SIG-M5 (cell line): ENCODE measurements at places on chromosomes 12 and 14.

- no peak for DNase-seq
Observed at GRCh38 chr12:27277846-27278260, 33.8 kb downstream of the STK38L start.

DNA sequence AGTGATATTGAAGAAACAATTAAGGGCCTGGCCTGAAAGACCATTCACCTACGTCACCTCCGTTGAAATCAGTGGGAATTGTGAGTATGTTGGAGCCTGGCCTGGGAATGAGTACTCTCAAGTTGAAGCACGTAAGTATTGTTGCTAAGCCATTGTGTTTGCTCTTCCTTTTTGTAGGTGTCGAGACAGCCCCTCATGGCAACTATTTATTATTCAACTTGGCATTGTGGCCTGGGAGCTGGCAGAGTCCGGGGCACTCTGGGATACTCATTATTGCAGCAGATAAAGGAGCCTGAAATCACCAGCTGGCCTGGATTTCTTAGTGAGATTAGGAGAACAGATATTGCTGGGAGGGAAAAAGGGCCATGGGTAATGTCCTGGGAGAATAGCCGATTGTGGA lies 147.4 kb downstream of the C12orf75 start:
- DNase-seq, result no peak

DNA sequence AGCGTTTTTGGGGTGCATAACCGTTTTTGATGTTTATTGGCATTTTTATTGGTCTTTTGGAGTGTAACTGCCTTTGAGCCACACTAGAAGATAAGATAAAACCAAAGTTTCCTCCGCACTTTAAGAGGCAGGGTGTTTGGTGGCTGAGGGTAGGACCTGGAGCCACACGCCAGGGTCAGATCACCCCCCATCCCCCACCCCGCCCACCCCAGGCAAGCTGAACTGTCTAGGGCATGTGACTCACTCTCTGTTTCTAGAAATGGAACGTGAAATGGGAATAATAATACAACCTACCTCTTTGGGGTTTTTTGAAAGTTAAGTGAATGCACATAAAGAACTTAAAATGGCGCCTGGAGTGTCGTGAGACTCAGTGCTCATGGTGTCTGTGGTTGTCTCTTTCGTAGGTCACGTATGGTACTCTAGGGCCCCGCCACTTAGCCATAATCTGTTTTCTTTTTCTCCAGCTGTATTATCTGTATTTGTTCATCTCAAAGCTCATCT lies 56.0 kb downstream of the PPP2R5C start:
- DNase-seq, result no peak

DNA sequence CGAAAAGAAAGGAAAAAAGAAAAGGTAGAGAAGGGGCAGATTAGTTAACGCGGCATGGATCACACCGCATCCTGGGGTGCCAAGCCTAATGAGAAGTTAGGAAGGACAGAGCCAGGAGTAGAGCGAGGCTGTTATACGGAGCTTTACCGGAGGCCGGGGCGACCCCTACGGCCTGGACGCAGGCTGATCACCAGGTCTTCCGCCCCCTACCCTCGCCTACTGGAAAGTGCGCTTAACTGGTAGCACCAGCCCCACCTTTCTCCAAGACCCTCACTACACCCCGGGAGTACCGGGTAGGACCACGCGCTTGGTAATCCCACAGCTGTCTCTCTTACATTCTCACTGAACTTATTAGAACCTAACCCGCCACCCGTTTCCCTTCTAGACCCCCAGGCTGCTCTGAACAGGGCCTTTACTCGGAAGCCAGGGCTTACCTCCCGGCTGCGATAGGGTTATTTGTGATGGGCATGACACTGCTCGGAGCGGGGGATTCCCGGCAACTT lies 33.8 kb downstream of the WBP11 start:
- DNase-seq, result no peak

- no peak for DNase-seq
Observed at GRCh38 chr12:88644946-88645702, 64.9 kb upstream of the KITLG start.

- no peak for DNase-seq
Observed at GRCh38 chr14:36176524-36176923, at the start of gene PTCSC3. Gene PTCSC3, minus strand, starts transcription at chr14:36176722.
